ENCODE measurements at places on chromosomes 11 and 22.

DNA sequence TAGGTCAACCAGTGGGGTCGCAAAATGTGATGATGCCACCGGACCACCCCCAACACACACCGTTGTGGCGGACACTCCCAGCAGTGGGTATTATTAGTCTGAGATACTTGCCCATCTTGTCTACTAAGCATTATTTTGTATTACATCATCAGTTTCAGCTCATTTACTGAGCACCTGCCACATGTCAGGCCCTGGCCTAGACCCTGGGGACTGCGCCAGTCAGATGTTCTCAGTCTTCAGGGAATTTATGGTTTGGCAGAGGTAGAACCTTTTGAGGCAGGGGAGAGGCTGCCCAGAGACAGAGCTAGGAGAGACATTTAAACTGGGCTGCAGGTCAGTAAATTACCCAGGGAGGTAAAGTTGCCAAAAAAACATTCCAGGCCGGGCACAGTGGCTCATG is 43.1 kb upstream of the GCAT start:
- no peaks in the 10 kb centered on the region for H3K4me1 ChIP-seq
- no peak overlapping the region for H3K4me3 ChIP-seq
- no peak for DNase-seq
- H3K27me3 ChIP-seq, result no peaks in the 10 kb centered on the region
- no peak overlapping the region for H3K27ac ChIP-seq

- H3K27me3 ChIP-seq, result no peaks in the 10 kb centered on the region
- H3K36me3 ChIP-seq, result no peaks in the 10 kb centered on the region
- no peak for DNase-seq
- H3K27ac ChIP-seq, result no peak overlapping the region
- H3K4me3 ChIP-seq, result no peak overlapping the region
Observed at GRCh38 chr11:134786636-134787035, 374.6 kb upstream of the B3GAT1 start.

GRCh38 chr11:12160231-12160630 is 49.8 kb downstream of the MICAL2 start:
- no peak overlapping the region for H3K27ac ChIP-seq
- H3K36me3 ChIP-seq, result no peaks in the 10 kb centered on the region
- DNase-seq, result no peak
- no peak overlapping the region for H3K4me3 ChIP-seq
- H3K27me3 ChIP-seq, result no peaks in the 10 kb centered on the region

DNA sequence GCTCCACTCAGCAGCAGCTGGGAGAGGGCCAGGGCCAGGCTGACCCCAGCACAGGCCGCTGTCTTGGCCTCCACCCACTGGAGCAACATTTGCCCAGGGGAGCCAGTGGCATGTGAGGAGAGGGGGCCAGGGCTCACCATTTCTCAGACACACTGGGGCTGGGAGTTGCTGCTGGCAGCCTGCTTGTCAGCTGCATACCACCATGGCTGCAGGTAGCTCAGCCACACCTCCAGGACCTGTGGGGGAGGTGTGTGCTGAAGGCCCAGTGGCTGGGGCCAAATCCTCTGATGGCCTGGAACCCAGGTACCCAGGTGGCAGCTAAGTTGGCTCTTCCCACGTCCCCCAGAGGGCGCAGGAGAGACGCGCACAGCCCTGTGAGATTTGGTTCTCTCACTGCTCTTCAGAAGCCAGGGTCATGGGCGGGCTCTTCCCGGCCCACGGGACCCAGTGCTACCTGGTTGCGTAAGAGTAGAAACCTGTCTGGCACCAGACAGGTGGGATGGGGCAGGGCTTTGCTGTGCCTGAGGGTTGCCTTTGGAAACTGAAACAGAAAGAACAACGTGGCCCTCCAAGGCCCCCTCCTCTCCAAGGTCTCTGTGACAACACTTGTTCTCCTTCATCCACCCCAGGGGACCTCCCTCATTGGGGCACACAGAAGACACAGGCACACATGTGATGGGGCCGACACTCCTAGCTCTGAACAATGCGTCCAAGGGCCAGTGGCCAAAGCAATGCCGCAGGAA is 98.8 kb downstream of the MED15 start:
- peak; percentile 56 for DNase-seq
- H3K4me3 ChIP-seq, result no peak overlapping the region

DNA sequence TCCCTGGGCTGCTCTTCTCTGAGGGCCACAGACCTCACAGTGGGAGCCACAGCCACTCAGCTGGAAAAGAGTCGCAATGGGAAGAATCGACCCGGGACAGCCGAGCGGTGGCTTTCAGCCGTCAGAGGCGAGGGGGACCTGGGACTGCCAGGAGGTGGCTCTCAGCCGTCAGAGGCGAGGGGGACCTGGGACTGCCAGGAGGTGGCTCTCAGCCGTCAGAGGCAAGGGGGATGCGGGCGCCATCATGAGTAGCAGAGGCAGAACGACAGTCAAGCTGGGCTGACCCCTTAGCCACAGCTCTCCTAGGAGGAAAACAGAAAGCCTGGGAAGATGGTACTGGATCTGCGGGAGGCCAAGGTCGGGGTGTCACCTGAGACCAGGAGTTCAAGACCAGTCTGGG is 14.9 kb upstream of the MUC2 start:
- no peak overlapping the region for H3K4me3 ChIP-seq
- peaks cover 8% of the 10 kb centered on the region for H3K27me3 ChIP-seq
- H3K4me1 ChIP-seq, result no peaks in the 10 kb centered on the region
- no peak for DNase-seq
- H3K36me3 ChIP-seq, result no peaks in the 10 kb centered on the region

- H3K27ac ChIP-seq, result peak overlapping the region; percentile 54
- no peak for DNase-seq
- H3K4me3 ChIP-seq, result peak overlapping the region; percentile 74
- H3K4me1 ChIP-seq, result peaks cover 21% of the 10 kb centered on the region
- H3K36me3 ChIP-seq, result no peaks in the 10 kb centered on the region
Observed at GRCh38 chr11:117328375-117329010, 839 bp downstream of the CEP164 start.

DNA sequence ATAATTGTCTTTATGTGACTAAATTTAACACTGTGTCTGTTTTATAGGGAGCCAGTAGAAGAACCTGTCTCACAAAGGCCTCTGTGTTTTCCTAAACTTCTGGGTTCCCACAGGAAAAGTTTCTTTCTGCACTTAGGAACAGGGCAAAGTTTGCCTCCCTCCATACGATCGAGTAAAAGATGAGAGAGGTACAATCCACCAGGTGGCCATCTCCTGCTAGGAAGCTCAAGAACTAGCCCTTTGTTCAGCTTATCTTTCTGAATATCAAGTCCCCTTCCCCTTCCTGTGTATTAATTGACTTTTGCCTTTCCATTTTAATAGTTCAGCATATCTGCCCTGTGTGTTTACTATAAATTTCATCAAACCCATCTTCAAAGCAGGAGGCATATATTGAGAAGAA is 18.0 kb downstream of the CSNK2A3 start:
- no peak overlapping the region for H3K27ac ChIP-seq
- no peaks in the 10 kb centered on the region for H3K36me3 ChIP-seq
- H3K4me1 ChIP-seq, result no peaks in the 10 kb centered on the region
- DNase-seq, result no peak
- H3K27me3 ChIP-seq, result peaks cover 23% of the 10 kb centered on the region
- H3K4me3 ChIP-seq, result no peak overlapping the region

All from DND-41 (cell line).